ENCODE measurements at places on chromosomes 3 and 15. TPM values are rescaled to one million over a fixed set of nuclear protein-coding genes. Genes with fewer than 3 reads are reported as not detected.

CLDN18 gene
- total RNA-seq = not detected

CYP1A2 gene
- not detected for total RNA-seq

ZFAND6 gene
- total RNA-seq = 80.1 TPM

MST1 gene
- 23.4 TPM for total RNA-seq

PFKFB4 gene
- total RNA-seq = 40.3 TPM

SUSD5 gene
- total RNA-seq = 2.0 TPM

SPINK8 gene
- not detected for total RNA-seq

CELSR3 gene
- 162 TPM for total RNA-seq

GP9 gene
- not detected for total RNA-seq

CP gene
- total RNA-seq = not detected

CAMP gene
- not detected for total RNA-seq

IFRD2 gene
- 38.2 TPM for total RNA-seq

PRICKLE2 gene
- 18.9 TPM for total RNA-seq

NMD3 gene
- 49.3 TPM for total RNA-seq

CCRL2 gene
- not detected for total RNA-seq

HYAL1 gene
- 0.96 TPM for total RNA-seq

MAGEF1 gene
- total RNA-seq = 56.3 TPM

TMEM212 gene
- not detected for total RNA-seq

TTC23 gene
- total RNA-seq = 7.8 TPM

SGO1 gene
- 5.0 TPM for total RNA-seq

GRIP2 gene
- 0.34 TPM for total RNA-seq

SERPINI2 gene
- total RNA-seq = not detected

IL17RD gene
- 31.1 TPM for total RNA-seq

PP2D1 gene
- total RNA-seq = not detected

TFDP2 gene
- total RNA-seq = 91.8 TPM

MAP6D1 gene
- total RNA-seq = 10.2 TPM

SKOR1 gene
- 4.0 TPM for total RNA-seq

PLA2G4B gene
- total RNA-seq = 17.9 TPM

MELTF gene
- 31.8 TPM for total RNA-seq

SAXO2 gene
- total RNA-seq = 0.20 TPM

SPINT1 gene
- total RNA-seq = 6.0 TPM

ROPN1 gene
- not detected for total RNA-seq

HIGD2B gene
- total RNA-seq = not detected

WNT7A gene
- not detected for total RNA-seq

UROC1 gene
- total RNA-seq = not detected

RPL29 gene
- total RNA-seq = 588 TPM

RAD51 gene
- total RNA-seq = 5.0 TPM

CADM2 gene
- total RNA-seq = 233 TPM

ATP1B3 gene
- 184 TPM for total RNA-seq

NEK4 gene
- 28.5 TPM for total RNA-seq

GPR171 gene
- not detected for total RNA-seq

VEPH1 gene
- 9.3 TPM for total RNA-seq

RLBP1 gene
- total RNA-seq = not detected

FAM162A gene
- 12.7 TPM for total RNA-seq

LDHAL6B gene
- total RNA-seq = not detected

CLDND1 gene
- 164 TPM for total RNA-seq

TNFSF10 gene
- total RNA-seq = not detected

TMIE gene
- not detected for total RNA-seq

SPESP1 gene
- not detected for total RNA-seq

RGMA gene
- total RNA-seq = 56.6 TPM

SOX14 gene
- not detected for total RNA-seq

ATP13A5 gene
- total RNA-seq = not detected

CHRM5 gene
- not detected for total RNA-seq

BFSP2 gene
- not detected for total RNA-seq

HAPLN3 gene
- total RNA-seq = 0.27 TPM

UPK1B gene
- not detected for total RNA-seq

SOX2 gene
- 23.5 TPM for total RNA-seq

ERICH6 gene
- total RNA-seq = 0.69 TPM

Measured in glutamatergic neuron (in vitro differentiated cells).